ENCODE measurements at places on chromosomes 3 and 15.

DNA sequence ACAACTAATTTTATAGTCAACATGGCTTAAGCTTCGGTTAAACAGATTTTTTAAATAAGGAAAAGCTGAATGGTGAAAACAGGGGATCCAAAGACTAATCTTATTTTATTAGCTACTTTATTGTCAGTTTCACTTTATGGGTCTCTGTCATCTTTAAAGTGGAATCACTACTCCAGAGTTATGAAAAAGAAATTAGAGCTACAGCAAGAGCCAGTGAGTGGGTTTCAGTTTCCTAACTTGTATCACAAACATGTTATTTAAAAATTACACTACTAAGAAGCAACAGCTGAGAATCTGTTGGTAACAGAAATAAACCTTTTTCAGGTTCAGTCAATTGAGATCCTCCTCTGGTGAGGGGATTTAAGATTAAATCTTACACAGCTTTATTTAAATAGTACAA lies 10.0 kb downstream of the PHC3 start:
- no peak for DNase-seq

DNA sequence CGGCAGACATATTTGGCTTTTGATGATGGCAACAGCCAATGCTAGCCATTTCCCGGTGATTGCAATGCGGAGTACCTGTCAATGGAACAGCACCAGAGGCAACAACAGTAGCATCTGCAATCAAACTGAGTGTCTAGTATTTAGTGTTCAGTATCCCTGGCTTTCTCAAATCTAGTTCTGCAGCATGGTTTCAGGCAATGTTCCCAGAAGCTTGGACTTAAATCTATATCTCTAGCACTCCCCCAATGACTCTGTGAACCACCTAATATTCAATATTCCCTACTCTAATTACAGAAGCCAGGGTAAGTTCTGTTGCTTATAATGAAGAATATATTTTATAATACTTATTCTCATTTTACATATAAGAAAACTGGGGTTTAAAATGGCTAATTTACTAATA lies 48.2 kb downstream of the TBL1XR1 start:
- no peak for DNase-seq

DNA sequence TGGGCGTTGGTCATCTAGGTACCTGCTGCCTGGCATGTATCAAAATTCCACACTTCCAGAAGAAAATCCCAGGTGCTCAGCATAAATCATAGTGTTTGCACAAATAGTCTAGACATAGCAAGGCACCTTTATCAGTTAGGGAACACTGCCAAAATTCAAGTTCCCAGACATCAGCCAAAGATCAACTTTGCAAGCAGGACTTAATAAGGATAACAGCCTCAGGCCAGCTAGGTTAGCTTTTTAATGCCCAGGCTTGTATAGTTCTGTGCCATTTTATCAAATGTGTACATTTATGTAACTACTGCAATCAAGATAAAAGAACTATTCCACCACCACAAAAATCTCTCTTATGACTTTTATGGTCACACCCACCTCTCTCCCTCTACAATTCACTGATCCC lies 30.7 kb downstream of the DZIP3 start:
- DNase-seq, result no peak

GRCh38 chr3:48241796-48242455 lies 1.0 kb downstream of the ZNF589 start:
- no peak for DNase-seq

DNA sequence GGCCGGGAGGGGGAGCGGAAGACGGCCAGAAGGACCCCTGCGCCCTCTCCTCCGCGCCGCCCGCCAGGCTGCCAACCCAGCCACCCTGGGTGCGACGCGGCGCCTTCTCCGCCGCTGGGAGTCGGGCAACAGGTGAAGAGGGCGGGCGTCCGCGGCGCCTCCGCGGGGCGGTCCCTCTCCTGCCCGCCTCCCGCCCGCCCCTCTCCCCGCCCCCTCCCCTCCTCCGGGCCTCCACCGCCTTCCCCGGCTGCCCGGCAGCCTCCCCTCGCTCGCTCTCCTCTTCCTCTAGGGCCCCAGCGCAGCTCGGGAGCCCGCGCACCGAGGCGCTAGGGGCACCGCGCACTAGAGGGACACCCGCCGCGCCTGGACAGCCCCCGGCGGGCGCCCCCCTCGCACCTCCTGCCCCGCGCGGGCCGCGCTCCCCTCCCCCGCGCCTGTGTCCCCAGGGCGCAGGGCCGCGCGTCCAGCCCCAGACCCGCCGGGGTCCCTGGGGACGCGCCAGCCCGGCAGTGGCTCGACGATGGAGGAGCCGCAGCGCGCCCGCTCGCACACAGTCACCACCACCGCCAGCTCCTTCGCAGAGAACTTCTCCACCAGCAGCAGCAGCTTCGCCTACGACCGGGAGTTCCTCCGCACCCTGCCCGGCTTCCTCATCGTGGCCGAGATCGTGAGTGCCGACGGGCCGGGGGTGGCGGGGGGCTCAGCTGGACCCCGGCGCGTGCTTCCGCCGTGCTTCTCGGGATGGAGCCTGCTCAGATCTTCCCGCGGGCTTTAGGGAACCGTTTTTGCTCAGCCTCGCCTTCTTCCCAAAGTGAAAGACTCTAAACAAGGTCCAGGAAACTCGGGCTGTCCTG lies at the start of gene CMTM8:
Gene CMTM8 (plus strand): TSS at position 228 of the 854 bp plus-strand sequence. CDS start 293 bp downstream, at position 521.
- DNase-seq, result peak; percentile 55

- DNase-seq, result no peak
Measured at GRCh38 chr3:171462224-171462623, 2.0 kb upstream of the TNIK start.

DNA sequence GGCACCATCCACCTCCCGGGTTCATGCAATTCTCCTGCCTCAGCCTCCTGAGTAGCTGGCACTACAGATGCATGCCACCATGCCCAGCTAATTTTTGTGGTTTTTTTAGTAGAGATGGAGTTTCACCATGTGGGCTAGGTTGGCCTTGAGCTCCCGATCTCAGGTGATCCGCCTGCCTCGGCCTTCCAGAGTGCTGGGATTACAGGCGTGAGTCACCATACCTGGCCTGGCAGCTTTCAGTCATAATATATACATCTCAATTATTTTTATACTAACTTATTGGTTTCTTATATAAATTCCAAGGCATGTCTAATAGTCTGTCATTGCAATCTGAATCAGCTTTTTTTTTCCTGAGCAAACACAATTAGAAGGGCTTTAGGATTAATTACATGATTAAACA lies 74.0 kb upstream of the CCNL1 start:
- DNase-seq, result no peak

DNA sequence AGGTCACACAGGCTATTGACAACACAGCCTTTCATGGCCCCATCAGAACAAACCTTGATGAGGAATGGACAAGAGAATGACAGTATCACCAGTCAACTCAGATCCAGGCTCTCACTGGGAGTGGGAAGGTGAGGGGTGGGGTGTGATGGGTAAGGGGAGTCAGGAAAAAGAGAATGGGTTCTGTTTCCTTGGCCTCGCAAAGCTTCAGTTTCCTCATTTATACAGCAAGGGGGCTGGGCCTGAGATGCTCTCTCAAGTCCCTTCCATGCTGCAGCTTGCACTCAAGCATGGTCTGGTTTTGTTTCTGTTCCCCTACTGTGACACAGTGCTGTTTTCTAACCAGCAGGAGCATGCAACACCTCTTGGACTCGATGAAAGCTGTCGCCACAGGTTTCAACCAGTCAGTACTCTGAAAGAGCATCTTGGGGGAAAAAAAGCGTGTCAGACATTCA lies 65.7 kb upstream of the IL12A start:
- no peak for DNase-seq

- DNase-seq, result no peak
Measured at GRCh38 chr3:66885326-66886000, 112.6 kb upstream of the KBTBD8 start.

GRCh38 chr15:62887113-62887570 lies 155.4 kb upstream of the TPM1 start:
- no peak for DNase-seq

- no peak for DNase-seq
Measured at GRCh38 chr3:126607214-126607908, 47.6 kb downstream of the TXNRD3 start.

- DNase-seq, result peak; percentile 33
Measured at GRCh38 chr15:55827204-55827603, 84.3 kb upstream of the PRTG start.

GRCh38 chr15:50248994-50249582 lies 16.4 kb downstream of the HDC start:
- no peak for DNase-seq

GRCh38 chr3:44301746-44302145 lies 36.8 kb upstream of the TCAIM start:
- no peak for DNase-seq

All from NCI-H526 treated with DMSO at 0.1 percent for 48 hours (cell line).